NCI-H2029 treated with DMSO at 0.1 percent for 48 hours (cell line): ENCODE measurements at places on chromosomes 16 and 17.

GRCh38 chr16:69283851-69284250 is 27.3 kb upstream of the VPS4A start:
- no peak for DNase-seq

DNA sequence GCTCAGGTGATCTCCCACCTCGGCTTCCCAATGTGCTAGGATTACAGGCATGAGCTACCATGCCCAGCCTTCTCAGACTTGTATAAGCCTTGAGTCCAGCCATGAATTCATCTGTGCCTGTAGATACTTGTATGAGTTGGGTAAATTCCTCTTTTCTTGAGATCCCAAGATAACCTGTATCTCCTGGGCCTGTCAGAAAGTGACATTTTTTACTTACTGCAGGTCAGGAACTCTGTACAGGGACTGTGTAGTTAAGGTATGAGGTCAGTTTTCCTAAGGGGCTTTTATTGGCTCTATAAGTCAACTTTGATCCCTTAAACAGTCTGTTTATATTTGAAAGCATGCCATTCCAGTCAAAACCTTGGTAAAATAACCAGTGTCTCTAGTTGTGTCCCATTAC is 106.3 kb upstream of the HAS3 start:
- DNase-seq = no peak

- DNase-seq = no peak
These were observed 34.5 kb downstream of the ABCC1 start for GRCh38 chr16:15983898-15984297.

DNA sequence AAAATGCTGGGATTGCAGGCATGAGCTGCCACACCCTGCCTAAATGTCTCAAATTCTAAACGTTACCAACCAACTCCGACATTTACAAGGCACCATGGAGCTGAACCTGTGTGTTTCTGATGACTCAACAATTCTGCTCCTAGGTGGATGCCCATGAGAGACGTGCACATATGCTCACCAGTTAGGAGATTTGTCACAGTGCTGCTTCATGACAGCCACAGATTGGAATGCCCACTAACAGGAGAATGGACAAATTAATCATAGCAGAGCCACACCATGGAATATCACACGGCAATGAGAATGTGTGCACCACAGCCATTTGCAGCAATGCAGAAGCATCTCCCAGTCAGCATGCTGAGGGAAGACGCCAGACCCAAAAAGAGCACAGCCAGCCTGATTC is 8.0 kb upstream of the KCNG4 start:
- no peak for DNase-seq

- no peak for DNase-seq
These were observed 102.5 kb downstream of the BMERB1 start for GRCh38 chr16:15536843-15537242.

- no peak for DNase-seq
These were observed 174.8 kb downstream of the NTN1 start for GRCh38 chr17:9195961-9196670.

- peak; percentile 3 for DNase-seq
These were observed at the start of gene VPS25 for GRCh38 chr17:42773290-42774035. Gene VPS25, plus strand, starts transcription at chr17:42773449. Its CDS starts 27 bp downstream, at chr17:42773476.

GRCh38 chr17:78225088-78225865 is 6.2 kb upstream of the TMEM235 start:
- no peak for DNase-seq

DNA sequence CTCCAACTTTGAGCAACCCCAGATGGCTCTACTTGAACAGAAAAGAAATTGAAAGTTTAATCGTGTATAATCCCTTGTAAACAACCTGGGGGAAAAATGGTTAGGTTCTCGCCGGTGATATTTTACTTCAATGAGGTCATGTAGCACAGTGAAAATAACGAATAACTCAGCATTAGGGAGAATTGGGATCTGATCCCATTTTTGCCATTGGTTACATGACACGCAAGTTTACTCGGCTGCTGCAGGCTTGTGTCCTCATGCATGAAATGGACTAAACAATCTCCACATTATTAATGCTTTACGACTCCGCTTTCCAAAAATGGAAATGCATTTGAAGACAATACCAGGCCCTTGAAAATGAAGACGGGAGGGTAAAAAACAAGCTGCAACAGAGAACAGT is 45.5 kb upstream of the LRRC37A3 start:
- DNase-seq = no peak

- DNase-seq = no peak
These were observed 2.7 kb upstream of the WFDC1 start for GRCh38 chr16:84292011-84292410.

DNA sequence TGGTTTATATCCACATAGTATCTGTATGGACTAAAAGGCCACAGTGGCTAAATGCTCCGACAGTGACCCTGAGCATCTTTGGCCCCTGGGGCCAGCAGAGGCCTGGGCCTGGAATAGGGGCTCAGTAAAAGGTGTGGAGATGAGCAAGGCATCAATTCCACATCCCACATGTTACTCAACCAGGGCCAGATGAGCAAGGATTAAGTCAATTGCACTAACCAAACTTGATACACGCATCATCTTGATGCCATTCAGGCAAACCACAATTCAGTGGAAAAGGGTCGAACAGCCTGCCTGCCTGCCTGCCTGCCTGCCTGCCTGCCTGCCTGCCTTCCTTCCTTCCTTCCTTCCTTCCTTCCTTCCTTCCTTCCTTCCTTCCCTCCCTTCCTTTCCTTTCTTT is 53.5 kb upstream of the DNAJA2 start:
- DNase-seq = no peak

DNA sequence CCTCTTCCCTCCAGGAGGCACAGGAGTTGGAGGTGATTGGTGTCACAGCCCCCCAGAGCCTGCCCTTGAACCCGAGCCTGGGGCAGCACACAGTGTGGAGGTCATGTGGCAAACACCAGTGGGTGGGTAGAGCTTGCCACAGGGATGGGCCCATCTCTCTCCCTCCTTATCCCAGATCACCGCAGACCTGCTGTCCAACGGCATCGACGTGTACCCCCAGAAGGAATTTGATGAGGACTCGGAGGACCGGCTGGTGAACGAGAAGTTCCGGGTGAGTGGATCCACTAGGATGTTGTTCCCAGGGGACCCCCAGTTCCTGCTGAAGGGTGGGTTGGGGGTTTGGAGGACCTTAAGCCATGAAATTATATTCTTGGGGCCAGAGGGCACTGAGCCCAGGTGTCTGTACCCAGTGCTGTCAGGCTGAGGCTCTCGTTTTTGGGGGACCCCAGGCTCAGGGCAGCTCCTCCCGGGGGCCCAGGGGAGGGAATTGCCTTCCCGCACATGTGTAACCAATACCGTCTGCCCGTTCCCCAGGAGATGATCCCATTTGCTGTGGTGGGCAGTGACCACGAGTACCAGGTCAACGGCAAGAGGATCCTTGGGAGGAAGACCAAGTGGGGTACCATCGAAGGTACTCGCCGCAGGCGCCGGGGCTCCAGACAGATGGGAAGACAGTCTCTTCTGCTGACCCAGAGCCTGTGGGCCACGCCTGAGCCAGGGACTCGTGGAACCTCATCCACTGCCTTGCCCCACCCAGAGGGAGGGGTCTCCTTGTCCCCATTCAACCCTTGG is 351.9 kb downstream of the SEC14L1 start:
- DNase-seq = no peak

- no peak for DNase-seq
These were observed 13.2 kb upstream of the CUEDC1 start for GRCh38 chr17:57968456-57968855.

GRCh38 chr17:38676706-38677504 is 2.1 kb upstream of the EPOP start:
- peak; percentile 60 for DNase-seq

DNA sequence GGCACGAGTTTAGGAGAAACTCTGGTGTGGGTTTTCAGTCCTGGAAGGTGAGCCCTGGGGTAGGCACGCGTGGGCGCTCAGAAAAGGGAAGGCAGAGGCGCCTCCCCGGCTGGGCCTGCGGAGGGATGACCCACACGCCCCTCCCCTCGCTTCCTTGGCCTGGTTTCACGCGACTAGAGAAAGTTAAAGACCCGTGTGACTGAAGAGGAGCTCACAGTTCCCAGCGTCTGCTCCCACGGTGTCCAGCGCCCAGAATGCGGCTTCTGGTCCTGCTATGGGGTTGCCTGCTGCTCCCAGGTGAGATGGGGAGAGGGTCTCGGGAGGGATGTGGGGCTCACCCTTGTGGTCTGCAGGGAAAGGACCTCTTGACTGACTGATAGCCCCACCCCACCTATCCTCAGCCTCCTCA is at the start of gene CD300LG:
Gene CD300LG (plus strand): TSS at position 214 of the 409 bp plus-strand sequence. CDS start 41 bp downstream, at position 255.
- no peak for DNase-seq

DNA sequence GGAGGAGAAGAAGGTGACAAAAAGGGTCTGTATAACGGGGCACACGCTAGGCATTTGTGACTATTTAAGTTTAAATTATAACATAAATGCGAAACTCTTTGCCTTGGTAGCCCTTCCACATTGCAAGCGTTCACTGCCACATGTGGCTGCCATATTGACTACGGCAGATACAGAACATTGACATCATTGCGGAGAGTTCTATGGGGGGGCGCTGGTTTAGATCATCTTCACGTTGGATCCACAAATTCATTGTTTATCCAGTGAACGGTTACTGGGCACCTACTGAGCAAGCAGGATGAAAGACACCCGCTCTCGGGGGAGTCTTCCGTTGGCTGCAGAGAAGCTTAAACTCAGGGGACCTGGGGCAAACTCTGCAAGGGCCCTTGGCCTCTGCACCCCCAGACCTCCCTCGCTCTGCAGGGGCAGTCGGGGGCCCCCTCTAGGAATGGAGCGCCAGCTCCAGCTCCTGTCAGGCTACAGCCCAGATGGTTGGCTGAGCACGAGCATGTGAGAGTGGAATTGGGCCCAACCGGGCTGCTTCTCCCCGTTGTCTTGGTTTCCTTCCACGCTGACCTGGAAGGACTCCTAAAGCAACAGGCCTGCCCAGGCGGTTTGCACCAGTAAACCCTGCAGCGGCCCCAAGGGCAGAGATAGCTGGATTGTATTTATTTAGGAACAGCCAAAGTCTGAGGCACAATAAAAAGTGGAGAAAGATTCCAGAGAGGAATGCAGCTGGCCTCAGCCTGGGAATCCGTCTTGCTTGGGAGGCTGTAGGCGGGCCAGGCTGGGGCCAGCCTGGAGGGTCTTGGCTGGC is 172.2 kb downstream of the SEC14L1 start:
- DNase-seq = no peak

GRCh38 chr17:16419074-16419928 is 3.9 kb downstream of the TRPV2 start:
- DNase-seq = no peak

DNA sequence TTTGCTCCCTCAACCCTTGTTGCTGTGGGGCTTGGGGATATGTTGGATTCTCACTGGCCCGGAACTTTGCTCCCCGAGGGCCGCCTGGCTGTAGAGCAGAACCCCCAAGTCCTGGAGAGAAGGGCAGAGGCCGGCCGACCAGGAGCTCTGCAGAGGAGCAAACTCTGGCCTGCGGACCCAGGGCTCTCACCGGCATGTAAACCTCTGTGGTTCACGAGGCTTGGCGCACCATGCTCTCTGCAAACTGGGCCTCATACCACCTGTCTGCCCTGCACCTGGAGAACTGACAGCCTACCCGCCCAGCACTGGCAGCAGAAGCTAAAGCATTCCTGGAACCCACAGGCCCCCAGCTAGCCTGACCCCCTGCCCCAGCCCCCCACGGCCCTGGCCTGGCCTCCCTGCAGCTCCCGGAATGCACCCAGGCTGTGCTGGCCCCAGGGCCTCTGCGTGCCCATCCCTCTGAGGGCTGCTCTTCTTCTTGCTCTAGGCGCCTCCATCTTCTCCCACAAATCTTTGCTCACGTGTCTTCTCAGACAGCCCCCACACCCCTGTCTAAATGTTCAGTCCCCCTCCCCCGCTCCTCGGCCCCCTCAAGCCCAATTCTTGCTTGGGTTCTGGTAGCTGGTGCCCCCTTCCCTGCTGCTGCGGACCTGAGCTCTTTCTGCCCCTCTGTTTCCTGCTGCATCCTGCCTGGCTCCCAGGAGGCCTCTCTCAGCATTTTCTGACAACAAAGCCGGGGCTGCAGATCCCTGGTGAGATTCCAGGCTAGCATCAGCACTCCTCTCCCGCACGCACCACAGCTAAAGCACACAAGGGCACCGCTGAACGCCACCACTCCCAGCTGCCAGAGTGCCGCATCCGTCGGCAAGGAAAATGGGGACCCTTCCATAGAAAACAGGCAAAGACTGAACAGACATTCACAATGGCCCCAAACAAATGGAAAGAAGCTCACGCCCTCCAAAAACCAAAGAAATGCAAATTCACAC is 23.3 kb downstream of the ACTG1 start:
- no peak for DNase-seq

DNA sequence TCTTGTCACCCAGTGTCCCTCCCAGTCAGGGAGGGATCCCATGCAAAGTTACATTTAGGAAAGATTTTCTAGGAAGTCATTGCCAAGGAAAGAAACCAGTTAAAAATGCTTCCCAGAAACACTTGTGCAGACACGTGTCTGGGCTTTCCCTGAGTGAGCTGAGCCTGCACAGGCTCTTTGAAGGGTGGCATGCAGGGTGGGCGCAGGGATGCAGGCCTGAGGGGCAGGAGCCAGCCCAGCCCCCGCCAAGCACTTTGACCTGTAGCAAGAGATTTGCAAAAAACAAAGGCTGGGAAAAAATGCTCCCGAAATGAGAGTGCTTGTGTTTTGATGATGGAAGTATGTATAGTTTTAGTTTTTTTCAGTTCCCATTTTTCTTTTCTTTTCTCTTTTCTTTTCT is 52.4 kb downstream of the B9D1 start:
- DNase-seq = no peak

GRCh38 chr16:3283543-3284447 is 504 bp downstream of the ZNF263 start:
- no peak for DNase-seq

GRCh38 chr17:1043601-1044251 is 46.8 kb downstream of the TIMM22 start:
- no peak for DNase-seq

GRCh38 chr16:71724320-71724751 is at the start of gene PHLPP2:
Gene PHLPP2, minus strand, starts transcription at chr16:71724701. Its CDS starts 9,906 bp downstream, at chr16:71714795.
- DNase-seq = no peak

GRCh38 chr16:76956394-76956793 is 234.6 kb upstream of the MON1B start:
- no peak for DNase-seq

DNA sequence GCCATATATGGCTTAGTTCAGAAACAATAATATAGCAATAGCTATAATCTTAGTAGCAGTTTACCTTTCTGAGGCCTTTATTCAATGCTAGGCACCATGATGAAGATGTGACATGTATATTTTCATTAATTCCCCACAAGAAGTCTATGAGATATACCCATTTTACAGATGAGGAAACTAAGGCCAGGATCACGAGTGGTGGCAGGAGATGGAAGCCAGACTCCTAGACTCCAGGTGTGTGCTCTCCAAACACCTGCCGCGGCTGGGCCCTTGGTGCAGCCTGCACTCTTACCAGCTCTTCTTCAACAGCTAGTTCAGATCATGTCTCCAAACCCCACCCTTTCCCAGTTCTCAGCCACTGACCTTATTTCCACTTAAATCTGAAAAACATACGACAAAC is 15.2 kb downstream of the NXPH3 start:
- DNase-seq = no peak
